ENCODE measurements at places on chromosomes 12 and 14.

DNA sequence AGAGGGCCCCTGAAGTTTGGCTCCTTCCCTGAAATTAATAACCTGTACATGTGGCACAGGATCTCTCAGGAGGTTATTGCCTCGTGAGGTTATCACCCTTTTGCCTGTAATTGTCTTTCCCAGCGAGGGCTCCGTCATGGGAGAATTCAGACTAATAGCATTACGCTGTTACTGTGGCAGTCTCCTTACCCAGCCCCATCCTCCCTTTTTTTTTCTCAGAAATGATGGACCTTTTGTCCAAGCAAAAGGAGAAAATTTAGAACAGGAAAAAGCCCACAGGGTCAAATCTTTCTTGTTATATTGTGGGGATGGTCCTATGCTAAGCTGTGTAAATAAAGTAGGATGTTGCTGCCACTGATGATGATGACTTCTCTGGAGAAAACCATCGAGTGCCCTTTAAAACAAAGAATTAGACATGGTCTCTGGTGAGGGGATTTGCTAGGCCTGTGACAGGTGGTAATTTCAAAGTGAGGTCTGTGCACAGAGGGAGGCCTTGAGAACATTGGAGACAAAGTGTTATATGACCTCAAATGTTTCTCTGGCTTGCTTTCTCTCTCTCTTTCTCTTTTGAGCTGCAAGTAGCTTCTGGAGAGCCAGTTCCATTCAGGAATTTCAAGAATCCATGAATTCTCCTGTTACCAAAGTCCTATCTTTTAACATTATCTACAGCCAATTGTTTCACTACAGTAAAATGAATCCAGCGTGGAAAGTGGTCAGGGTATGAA, 357.2 kb downstream of the BMP4 start:
- no peak for DNase-seq

- DNase-seq: no peak
Measured at GRCh38 chr12:89962648-89963047, 254.0 kb upstream of the ATP2B1 start.

GRCh38 chr12:59087077-59087673, 166.9 kb upstream of the LRIG3 start:
- peak; percentile 12 for DNase-seq

DNA sequence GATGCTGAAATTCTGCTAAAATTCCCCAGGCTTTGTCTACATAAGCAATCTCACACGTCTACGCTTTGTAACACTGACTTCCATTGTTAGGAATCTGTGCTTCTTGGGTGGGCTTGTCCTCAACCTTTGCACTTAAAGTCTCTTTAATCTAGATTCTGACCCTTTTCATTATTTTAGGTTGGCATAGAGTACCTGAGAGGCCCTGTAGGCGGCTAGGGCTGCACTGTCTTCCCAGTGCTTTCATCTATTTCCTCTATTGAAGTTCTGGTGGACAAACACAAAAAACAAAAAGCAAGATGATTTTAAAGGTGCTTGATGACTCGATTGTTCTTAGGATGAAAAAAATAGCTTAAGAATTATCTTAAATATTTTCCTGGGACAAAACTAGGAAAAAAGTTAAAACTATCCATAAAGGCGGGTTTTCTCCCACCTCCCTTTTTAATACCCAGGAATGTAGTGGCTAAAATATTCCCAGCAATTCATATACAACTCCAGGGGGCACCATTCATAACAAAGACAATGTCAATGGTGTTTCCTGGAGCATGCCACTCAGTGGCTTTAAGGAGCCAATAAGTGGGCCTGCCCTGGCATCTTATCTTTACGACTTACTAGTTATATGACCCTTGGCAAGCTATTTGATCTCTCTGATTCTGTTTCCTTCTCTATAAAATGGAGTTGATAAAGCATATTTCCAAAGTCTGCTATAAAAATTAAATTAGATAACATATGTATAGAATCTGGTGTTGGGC, 197.5 kb downstream of the STXBP6 start:
- no peak for DNase-seq

GRCh38 chr14:67541448-67542387, 8.6 kb downstream of the PLEKHH1 start:
- no peak for DNase-seq

DNA sequence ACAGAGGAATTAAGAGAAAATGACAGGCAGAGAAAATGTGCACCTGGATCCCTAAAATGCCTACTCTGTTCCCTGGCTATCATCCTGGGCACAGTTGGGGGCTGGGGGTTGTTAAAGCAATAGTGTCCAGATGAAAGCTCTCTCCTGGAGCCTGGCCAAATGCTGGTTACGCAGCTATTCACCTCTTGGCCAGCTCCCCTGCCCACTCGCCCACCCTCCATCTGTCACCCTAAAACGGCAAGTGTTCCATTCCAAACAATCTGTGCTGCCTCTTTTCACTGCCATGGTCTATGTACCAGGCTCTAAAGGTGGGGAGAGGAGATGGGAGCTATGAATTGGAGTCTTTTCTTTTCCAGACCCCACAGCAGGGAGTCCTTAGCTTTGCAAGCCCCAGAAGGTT, 24.7 kb upstream of the NPFF start:
- no peak for DNase-seq

- DNase-seq: no peak
Measured at GRCh38 chr12:80374615-80375014, 69.4 kb upstream of the PTPRQ start.

GRCh38 chr12:123490089-123490488, 32.1 kb downstream of the SNRNP35 start:
- DNase-seq: no peak

DNA sequence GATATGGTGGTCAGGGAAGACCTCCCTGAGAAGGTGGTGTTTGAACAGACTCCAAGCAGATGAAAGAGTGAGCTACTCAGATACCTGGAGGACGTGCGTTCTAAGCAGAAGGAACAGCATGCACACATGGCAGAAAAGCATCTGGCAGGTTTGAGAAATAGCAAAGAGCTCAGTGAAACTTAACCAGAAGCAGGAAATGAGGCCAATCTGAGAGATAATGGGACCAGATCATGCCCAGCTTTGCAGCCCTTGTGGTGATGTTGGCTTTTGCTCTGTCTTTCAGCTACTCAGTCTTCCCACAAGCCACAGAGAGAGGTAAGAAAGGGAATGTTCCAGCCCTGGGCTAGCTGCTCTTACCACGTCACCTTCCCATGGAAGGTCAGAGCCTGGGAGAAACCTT, 176.3 kb upstream of the GSC start:
- no peak for DNase-seq

DNA sequence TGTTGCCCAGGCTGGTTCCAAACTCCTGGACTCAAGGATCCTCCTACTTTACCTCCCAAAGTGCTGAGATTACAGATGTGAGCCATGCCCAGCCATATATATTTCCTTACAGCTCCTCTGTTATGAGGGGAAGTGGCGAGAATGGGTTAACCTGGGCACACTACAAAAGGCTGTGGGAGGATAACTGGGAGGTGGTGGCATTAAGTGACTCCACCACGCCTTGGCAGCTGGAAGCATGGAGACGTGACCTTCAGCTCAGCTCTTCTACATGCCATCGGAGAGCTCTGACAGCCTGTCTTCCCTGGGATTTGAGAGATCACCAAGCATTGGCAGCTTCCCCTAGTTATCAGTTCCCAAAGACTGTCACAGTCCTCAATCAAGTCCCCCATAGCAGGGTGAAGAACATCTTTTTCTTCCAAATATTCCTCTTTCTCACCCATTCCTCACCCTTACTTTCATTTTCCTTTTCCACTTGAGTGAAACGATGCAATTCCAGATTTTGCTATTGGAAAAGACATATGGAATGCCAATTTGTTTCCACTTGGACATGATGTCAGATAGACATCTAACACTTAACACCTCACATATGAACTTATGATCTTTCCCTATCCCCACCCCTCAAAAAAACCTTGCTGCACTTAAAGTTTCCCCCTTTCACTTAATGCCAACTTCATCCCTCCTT, 48.5 kb downstream of the PHLDA1 start:
- no peak for DNase-seq

DNA sequence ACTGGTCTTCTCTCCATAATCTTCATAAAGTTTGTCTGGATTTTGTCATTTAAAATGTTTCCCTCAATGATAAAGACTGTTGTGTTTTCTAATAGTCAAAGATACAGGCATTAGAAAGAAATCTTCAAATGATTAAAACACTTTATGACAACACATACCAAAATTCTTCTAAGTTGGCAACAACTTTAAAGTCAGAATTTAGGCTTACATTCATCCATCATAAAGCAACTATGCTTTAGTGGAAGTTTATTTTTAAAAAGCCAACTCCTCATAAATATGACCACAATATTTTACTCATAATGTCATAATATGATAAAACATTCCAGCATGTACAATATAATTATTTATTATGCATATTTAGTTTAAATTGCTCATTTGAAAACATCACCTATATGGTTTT, 17.2 kb upstream of the CCER1 start:
- no peak for DNase-seq

DNA sequence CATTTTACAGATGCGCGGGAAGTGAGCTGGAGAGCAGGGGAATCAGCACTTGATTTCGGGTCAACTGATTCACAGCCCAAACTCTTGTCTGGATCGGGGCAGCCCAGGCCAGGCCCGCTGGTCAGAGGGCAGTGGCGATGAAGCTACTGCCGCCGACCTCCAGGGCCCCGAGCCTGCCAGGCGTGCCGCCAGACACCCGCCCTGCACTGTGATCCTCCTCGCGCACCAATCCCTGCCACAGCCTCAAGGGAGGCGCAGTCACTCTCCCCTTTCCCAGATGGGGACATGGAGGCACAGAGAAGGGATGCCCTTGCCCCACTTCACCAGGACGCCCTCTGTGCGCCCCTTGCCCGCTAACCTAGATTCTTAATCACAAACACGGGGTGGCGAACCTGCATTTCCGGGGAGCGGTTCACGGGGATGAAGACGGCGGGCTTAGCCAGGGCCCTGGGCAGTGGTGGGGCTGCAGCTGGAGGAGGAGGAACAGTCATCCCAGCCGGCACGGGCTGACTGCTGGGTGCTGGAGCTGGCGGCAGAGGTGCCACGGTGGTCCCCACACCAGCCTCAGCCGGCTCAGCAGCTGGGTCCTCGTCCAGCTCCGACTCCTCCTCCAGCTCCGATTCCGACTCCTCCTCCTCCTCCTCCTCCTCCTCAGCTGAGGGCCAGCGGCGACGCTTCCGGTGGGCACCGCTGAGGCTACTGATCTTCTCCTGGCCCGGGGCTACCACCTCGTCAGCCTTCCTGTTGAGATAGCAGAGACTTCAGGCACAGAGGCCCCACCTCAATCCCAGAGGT, 8.6 kb downstream of the DHX37 start:
- no peak for DNase-seq

DNA sequence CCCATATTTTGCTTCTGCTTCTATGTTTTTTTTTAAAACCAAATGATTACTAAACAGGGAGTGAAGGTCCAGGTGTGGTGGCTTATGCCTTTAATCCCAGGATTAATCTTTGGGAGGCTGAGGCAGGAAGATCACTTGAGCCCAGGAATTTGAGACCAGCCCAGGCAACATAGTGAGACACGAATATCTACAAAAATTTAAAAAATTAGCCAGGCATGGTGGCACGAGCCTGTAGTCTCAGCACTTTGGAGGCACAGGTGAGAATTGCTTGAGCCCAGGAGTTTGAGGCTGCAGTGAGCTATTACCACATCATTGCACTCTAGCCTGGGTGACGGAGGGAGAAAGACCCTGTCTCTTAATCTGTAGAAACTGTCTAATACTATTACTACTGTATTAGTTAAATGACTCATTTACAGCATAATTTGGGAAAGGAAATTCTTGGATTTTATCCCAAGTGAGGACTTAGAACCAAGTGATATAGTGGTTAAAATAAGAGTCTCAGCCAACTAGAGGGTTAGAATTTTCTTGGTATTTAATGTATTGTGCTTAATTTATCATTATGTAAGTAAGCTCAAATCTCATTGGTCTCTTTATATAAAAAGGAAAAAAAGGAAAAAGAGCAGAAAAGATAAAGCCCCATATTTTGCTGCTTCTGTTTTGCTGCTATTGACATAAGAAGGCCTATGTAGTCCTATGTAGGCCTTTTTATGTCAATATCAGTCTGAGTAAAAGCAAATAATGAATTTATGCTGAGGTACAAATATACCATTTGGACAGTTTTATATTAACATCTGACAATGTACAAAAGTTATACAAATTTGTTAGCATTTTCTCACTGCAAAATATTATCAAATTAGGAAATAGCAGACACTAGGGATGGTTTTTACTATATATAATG, 163.4 kb downstream of the RAD51B start:
- no peak for DNase-seq

DNA sequence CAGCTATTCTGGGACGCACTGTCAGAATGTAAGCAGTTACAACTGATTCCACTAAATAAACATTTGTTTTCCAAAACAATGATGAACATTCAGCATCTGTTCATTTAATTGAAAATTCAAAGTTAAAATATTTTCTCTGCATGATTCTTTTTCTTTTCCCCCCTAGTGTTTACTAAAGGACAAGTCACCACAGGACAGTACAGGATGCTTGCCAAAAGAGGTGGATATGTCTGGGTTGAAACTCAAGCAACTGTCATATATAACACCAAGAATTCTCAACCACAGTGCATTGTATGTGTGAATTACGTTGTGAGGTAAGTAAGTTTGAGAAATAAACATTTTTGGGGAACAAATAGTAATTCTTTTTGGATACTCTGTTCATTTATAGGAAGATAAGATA, 28.2 kb upstream of the SNAPC1 start:
- no peak for DNase-seq

- no peak for DNase-seq
Measured at GRCh38 chr14:44135972-44136371, 371.1 kb downstream of the FSCB start.

GRCh38 chr12:107759410-107759809, 1.5 kb downstream of the PRDM4 start:
- peak; percentile 72 for DNase-seq

DNA sequence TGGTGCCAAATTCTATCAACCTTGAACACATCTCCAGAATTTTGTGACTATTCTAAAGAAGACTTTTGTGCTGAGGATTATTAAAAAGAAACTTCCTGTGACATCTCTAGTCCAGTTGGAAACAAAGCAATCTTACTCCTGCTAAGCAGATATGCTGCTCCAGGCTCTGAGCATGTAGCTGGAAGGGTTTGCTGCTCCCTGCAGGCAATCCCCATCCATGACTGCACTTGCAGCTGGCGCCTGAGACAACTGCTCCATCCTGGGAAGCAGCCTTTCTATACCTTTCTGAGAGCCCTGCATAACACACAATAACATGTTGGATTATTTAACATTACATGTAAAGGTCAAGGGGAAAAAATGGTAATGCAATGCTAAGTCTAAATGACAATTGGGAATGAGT, 105.1 kb downstream of the NDUFA12 start:
- DNase-seq: no peak
